ENCODE measurements at places on chromosomes 7 and 10. TPM values are rescaled to one million over a fixed set of nuclear protein-coding genes. Genes with fewer than 3 reads are reported as not detected.

GRCh38 chr10:1198453-1199344 lies 142.5 kb downstream of the WDR37 start:
- DNase-seq: no peak

- DNase-seq: no peak
Measured at GRCh38 chr10:130363899-130364445, 227.8 kb downstream of the GLRX3 start.

AOAH gene
- total RNA-seq: not detected

ELN gene
- total RNA-seq: under 0.01 TPM

- DNase-seq: peak; percentile 96
Measured at GRCh38 chr7:34155220-34155908, 250.0 kb downstream of the BMPER start.

GRCh38 chr10:104456802-104457542 lies 103.3 kb downstream of the CFAP58 start:
- no peak for DNase-seq

DNA sequence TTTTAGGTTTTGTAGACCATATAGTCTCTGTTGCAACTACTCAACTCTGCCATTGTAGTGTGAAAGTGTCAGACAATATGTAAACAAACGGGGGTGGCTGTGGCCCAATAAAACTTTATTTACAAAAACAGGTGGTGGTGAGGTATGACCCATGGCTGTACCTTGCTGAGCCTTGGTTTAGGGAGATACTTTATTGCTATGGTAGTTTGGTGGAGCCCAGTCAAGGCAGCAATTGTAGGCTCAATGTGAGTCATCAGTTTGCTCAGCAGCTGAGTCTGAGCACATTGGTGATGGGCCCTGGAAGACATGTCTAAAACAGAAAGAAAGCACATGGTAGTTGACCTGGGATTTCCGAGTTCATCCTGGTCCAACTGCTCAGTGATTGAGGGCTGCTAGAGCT lies 242.5 kb downstream of the REEP3 start:
- DNase-seq: peak; percentile 79

DNA sequence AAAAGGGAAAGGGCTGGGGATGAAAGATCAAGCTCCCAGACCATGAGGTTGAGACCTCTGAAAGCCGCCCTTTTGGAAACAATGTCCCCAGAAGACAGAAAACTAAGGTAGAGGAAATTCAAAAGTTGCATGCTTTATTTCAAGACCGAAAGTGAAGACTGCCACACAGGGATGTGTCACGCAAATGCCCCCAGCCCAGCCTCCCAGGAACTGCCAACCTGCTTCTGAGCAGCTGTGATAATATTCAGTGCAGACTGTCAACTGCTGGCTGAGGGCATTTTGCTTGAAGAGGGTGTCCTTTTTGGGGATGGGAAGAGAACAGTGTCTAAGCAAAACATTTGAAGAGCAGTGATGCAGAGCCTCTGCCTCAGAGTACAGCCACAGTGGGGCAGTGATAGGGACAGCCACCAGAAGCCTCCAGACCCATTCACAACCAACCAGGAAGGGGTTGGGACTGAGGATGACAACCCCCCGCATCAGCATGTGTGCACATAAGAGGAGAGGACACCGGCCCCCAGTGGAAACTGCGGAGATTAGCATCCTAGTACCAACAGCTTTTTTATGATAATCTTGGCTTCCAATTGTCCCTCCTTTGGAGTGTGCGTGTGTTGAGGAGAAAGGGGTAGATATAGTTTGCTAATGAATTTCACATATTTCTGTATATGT lies 34.7 kb upstream of the NFE2L3 start:
- DNase-seq: no peak

RAPGEF5 gene
- 6.3 TPM for total RNA-seq

- DNase-seq: no peak
Measured at GRCh38 chr7:36264123-36264801, 111.2 kb downstream of the EEPD1 start.

- DNase-seq: no peak
Measured at GRCh38 chr7:30450983-30451497, 27.5 kb downstream of the NOD1 start.

DNA sequence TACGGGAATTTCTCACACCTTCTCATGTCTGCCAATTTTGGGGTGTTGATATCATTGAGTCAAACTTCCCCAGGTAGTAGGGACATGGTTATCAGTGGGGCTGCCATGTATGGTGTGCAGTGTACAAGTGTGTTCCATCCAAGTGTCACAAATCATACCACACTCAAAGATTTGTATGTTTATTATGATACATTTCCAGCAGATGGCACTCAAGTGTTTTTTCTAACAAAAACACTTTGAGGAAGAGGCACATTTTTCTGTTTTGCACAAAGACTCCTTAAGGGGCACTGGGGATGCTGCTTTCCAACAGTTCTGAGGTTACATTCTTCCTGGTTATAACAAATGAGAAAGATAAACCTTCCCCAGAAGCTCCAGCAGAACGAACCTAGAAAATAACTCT lies 414.5 kb downstream of the REEP3 start:
- DNase-seq: peak; percentile 18

DNA sequence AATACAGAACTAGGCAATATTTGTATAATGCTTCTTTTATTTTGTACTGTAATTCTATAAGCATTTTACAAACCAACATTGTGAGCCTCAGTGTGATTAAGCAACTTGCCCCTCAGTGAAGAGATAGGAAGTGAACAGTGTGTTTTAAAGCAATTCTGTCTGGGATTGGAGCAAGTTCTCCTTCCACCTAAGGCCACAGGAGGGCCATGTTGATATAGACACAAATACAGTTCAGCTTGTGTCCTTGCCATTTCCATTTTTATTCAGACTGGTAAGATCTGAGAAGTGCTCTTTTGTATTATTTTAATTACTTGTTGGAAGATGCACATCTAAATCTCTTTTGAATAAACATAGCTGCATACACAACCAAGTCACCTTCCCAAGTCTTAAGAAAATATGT lies 416.3 kb upstream of the COBL start:
- DNase-seq: no peak

LAMB4 gene
- 0.13 TPM for total RNA-seq

DNA sequence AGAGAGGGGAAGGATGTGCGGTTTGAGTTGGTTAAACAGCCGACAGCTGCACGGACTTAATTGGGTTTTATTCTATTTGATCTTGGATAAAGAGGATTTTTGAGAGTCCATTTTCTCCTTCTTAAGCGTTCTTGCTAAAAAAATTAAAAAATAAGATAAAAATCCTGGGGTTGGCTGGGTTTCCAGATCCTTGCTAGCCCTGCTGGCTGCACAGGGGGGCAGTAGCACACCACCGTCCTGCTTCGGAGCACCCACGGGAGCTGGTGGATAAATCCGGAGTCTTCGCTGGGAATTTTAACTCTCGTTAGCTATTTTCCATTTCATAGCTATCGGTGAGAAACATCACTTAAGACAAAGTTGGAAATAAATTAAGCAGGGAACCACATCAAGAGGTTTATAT lies 792.0 kb downstream of the TYW1 start:
- DNase-seq: no peak

TAS2R3 gene
- total RNA-seq: 3.9 TPM

- no peak for DNase-seq
Measured at GRCh38 chr10:42637648-42638054, 719 bp downstream of the ZNF33B start.

NT5C3A gene
- total RNA-seq: 49.8 TPM

GPR37 gene
- 3.7 TPM for total RNA-seq

GRCh38 chr7:52498366-52498765 lies 537.1 kb upstream of the POM121L12 start:
- DNase-seq: no peak

DNA sequence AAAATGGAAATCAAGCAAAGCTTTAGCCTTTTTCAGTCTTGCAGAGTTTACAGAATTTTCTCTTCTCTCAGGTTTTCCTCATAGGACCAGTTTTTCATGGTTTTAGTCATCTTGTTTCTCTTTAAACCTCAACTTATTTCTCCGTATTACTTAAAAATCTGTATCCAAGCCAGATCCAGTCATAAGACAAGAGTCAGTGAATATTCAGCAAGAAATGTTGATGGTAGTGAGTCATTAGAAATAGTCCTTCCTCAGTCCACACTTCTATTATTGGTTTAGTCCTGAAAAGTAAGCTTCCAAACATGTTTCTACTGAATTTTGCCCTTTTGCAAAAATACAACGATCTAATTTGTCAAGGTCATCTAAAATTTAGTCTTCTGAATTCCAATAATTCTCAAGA lies 107.0 kb downstream of the VIM start:
- peak; percentile 84 for DNase-seq

VAX1 gene
- not detected for total RNA-seq

DNA sequence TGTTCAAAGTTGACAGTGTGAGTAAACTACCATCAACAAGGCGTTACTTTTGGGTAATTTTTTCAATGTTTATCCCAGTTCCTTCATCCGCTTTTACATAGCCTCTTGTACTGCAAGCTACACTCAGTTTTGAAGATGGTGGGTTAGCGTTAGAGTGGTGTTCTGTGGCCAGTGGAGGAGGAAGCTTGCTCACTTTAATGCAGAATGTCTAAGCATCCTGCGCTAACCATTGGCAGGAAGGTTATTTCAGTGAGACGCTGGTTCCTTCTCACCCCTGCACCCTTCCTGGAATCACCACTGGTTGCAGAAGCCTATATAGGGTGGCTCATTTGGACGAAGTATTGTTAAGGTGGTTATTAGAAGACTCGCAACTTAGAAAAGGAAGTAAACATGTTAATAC lies 159.1 kb downstream of the CELF2 start:
- no peak for DNase-seq

DNA sequence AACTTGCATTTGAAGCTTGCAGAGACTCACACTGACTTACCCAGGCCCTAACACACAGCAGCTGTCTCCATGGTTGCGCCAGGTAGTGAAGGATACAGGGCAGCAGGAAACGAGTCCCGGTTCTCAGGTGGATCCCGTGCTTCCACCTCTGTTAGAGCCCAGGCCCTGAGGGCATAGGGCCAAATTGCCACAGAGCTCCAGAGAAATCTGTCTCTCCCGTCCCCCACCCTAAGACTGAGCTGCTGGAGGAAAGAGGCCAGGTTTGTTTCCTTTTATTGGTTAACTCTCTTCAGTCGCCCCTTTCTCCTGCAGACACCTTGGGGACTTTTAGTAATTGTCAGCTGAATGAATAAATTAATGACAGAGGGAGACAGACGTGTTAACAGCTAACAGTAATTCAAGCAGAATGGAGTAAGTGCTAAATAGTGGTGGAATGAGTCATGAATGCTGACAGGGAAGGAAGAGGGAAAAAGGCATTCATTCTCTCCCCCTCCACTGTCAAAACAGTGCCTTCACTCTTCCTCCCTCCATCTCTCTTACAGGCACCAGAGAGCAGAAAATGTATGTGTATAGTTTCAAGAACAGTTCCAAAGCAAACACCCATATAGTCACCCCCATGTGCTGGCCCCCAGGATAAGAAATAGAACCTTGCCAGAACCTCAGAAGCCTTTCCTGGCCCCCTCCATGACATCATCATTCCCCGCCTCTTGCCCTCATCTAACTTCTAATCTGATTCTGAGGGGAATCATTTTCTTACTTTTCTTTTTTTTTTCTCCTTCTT lies 16.8 kb upstream of the DLG5 start:
- peak; percentile 91 for DNase-seq

SPDYE8 gene
- not detected for total RNA-seq

KCTD7 gene
- total RNA-seq: 5.0 TPM

DNA sequence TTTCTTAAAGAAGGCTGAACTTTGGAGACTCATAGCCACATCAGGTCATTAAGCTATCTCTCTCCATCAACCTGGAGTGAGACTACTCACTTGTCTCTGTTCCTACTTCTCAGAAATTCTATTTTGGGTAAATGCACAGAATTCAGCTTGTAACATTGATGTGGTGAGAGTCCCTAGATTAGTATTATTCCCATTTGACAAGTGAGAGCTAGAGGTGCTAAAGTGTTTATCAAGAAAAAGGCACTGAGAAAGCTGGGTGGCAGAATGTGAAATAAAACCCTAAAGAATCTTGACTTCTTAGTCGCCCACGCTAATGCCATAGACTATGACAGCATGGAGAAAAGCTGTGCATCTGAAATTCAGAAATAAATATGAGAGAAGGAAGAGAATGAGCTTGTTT lies 73.4 kb upstream of the PDCD4 start:
- no peak for DNase-seq

DNA sequence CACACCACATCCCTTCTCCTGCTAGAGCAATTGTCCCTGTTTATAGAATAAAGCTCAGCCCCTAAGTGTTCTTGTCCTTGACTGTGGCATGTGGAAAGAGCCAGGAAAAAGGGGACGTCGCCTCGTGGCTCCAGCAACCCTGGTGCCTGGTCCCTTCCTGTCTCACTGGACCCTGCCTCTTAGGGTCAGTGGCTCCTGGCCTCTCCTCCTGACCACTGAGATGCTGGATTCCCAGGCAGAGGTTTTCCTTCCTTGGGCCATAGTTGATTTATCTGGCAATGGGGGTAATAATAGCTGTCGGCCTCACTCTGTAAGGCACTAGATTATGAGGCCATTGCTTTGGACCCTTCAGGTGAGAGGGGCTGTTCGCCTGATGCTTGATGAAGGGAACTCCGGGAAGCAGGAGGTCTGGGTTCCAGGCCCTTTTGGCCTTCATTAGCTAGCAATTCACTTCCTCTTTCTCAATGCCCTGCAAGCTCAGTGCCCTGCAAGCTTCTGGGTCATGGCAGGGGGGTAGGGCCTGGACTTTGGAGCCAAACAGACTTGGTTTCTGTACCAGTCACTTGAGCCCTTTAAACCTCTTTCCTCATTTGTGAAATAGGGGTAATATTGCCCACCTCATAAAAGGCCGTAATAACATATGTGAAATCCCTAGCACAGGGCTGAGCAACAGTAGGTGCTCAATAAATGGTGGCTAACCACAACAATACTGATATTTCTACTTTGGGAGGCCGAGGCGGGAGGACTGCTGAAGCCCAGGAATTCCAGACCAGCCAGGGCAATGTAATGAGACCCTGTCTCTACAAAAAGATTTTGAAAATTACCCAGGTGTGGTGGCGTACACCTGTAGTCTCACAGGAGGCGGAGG lies 1.1 kb downstream of the ASL start:
- no peak for DNase-seq

DNA sequence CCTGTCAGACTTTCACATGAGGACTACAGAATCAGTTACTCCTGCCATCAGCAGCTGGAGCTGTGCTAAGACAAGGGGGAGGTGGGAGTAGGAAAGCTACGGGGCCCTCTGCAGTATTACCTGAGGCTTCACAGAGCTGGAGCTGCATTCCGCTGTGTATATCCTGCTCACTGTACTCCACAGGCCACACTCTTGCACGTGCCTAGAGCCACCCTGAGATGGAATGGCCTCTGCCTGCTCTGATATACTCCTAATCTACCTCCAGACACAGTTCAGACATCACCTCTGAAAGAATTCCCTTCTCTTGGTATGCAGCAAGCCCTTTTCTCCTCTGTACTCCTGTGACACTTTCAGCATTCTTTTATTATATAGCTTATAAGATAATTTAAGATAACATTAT lies 34.8 kb downstream of the TRDMT1 start:
- DNase-seq: no peak

- no peak for DNase-seq
Measured at GRCh38 chr10:86300399-86300925, 66.1 kb downstream of the GRID1 start.

GRCh38 chr7:97390052-97390451 lies 272.6 kb downstream of the SDHAF3 start:
- no peak for DNase-seq

ASB10 gene
- not detected for total RNA-seq
